ENCODE measurements at places on chromosomes 5 and 9.

- DNase-seq, result no peak
- no peak overlapping the region for H3K4me3 ChIP-seq
- peaks cover 19% of the 10 kb centered on the region for H3K4me1 ChIP-seq
These were observed 6.8 kb downstream of the OBP2A start for GRCh38 chr9:135552698-135553171.

- no peaks in the 10 kb centered on the region for H3K36me3 ChIP-seq
- H3K4me3 ChIP-seq, result no peak overlapping the region
- peaks cover 9% of the 10 kb centered on the region for H3K4me1 ChIP-seq
- DNase-seq, result no peak
These were observed 81.3 kb downstream of the ALDH7A1 start for GRCh38 chr5:126513703-126514102.

DNA sequence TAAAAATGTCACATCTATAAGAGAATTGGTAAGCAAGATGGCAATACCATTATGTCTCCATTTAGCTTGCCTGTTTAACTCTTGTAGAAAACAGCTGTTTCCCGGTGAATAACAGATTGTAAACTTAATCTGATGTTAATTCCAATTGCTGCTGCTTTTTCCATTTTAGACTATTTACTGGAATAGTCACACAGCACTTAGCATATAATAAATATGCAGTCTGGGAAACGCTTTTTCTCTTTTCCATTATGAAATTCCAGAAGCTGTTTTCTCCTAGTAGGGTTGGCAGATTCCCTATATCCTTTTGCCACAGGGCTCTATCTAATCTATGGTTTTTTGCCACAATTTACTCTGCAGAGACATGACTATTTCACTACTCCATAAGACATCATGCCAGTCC, 148.0 kb downstream of the CEMIP2 start:
- no peaks in the 10 kb centered on the region for H3K36me3 ChIP-seq
- DNase-seq, result no peak
- H3K27ac ChIP-seq, result no peak overlapping the region
- H3K4me1 ChIP-seq, result no peaks in the 10 kb centered on the region
- H3K27me3 ChIP-seq, result no peaks in the 10 kb centered on the region

DNA sequence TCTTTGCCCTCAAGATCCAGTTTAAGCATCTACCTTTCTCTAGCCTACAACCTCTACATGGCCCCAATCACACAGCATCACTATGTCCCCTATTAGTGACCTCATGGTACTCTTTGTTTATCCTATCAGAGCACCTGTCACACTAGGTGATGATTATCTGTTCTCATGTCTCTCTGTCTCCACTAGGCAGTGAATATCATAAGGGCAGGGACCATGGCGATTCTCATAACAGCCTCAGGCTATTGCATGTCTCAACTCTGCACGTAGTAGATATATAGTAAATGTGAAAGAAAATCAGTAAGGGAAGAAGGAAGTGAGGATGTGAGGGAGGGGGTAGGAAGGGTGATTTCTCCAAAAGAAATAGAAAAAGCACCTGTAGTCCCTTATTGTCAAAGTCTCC, 311.0 kb downstream of the NSG2 start:
- H3K4me1 ChIP-seq, result no peaks in the 10 kb centered on the region
- no peak overlapping the region for H3K27ac ChIP-seq
- no peak overlapping the region for H3K4me3 ChIP-seq
- H3K27me3 ChIP-seq, result no peaks in the 10 kb centered on the region
- DNase-seq, result no peak
- H3K36me3 ChIP-seq, result no peaks in the 10 kb centered on the region
